Dermis microvascular lymphatic vessel endothelial cell (primary cell): ENCODE measurements at places on chromosomes 16 and 17. TPM values are rescaled to one million over a fixed set of nuclear protein-coding genes. Genes with fewer than 3 reads are reported as not detected.

DNA sequence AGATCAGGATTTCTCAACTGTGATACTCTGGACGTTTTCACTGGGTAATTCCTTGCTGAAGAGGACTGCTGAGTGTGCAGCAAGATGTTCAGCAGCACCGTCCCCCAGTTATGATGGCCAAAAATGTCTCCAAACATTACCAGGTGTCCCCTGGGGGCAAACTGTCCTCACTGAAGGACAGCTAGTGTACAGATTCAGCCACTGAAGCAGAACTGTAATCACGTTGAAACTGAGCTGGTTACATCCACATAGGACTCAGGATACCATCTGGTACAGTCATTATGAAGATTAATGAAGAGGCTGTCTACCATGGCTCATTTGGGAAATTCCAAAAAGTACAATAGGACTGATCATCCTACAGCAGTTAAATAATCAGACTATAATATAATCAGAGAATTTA is 43.3 kb upstream of the GINS3 start:
- no peak for DNase-seq

- DNase-seq, result no peak
These were observed 213.9 kb downstream of the CBLN1 start for GRCh38 chr16:49067776-49068175.

GID4 gene
- total RNA-seq, result 5.1 and 7.0 TPM in 2 replicates

DNA sequence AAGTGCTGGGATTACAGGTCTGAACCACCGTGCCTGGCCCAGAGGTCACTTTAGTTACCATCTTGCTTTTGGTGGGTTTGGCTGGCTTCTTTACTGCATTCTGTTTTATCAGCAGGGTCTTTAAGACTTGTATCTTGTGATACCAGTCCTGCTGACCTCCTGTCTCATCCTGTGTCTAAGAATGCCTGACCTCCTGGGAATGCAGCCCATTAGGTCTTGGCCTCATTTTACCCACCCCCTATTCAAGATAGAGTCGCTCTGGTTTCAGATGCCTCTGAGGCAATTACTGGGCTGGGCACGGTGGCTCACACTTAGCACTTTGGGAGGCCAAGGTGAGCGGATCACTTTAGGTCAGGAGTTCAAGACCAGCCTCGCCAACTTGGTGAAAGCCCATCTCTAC is 63.8 kb downstream of the MFSD11 start:
- DNase-seq, result no peak

DNA sequence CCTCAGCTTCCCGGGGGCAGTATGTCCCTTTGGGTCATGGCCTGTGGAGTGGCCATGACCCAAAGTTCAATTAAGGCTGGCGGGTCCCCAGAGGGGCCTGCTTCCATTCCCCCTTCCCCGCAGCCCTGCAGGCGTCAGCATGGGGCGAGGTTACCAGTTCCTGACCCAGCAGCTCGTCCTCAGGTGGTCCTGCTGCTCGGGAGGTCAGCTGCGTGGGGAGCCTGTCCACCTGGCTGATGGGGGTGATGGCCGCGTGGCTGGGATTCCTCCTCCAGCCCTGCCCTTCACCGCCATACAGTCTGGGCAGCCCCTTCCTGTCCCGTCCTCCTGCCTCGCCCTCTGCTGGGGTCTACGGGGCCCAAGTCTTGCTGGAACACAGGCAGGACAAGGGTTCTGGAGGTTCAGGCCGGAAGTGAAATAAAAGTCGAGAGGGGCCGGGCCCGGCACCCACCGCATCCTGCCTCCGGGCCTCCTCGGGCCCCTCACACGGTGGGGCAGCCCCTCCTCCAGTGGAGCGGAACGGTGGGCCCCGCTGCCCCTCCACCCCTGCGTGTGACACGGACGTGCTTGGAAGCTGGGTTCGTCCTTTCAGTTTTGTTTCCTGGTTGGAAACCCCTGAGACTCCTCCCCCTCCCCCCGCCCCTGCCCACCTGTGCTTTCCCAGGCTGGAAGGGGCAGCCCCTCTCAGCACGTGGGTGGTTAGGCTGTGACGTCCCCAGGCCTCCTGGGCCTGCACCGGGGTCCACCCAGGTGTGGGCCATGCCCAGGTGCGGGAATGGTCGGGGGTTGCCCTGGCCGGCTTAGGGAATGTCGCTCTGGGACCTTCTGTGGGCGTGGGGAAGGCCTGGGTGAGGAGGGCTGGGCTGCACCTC is 6.8 kb downstream of the UBALD2 start:
- DNase-seq, result peak; percentile 31

PMP22 gene
- 30.8 and 40.2 TPM in 2 replicates for total RNA-seq

- peak; percentile 89 for DNase-seq
These were observed 84.9 kb downstream of the RPA1 start for GRCh38 chr17:1914661-1915083.

GRCh38 chr16:89595330-89596060 is 17.9 kb upstream of the DPEP1 start:
- DNase-seq, result no peak
